ENCODE measurements at places on chromosomes 7 and 10.

DNA sequence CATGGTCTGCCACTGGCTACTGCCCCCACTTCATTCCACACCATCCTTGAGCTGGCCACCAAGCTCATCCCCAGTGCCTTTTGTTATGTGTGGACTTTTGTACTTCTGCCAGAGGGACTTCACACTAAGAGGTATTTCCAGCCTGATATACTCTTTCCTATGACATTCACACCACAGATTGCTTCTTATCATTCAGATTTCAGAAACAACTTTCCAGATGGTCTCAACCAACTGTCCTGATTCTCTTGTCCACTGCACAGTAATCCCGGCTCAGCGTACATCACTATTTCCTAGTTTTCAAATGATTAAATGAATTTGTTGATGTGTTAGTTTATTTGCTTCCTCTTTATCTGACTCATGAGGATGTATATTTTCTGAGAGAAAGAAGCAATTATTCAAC, 7.1 kb downstream of the CDC14C start:
- no peak for DNase-seq

DNA sequence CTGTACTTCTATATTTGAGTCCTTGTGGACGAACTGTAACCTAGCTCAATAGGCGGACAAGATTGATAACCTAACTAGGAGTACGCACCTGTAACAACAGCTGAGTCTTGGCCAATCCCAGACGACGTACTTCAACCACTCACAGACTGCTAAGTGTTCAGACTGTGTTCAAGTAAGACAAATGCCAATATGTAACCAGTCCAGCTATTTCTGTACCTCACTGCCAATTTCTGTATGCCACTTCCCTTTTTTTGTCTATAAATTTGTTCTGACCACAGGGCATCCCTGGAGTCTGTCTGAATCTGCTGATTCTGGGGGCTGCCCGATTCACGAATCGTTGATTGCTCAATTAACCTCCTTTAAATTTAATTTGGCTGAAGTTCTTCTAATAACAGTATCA, 32.2 kb downstream of the HACD1 start:
- DNase-seq: peak; percentile 78

DNA sequence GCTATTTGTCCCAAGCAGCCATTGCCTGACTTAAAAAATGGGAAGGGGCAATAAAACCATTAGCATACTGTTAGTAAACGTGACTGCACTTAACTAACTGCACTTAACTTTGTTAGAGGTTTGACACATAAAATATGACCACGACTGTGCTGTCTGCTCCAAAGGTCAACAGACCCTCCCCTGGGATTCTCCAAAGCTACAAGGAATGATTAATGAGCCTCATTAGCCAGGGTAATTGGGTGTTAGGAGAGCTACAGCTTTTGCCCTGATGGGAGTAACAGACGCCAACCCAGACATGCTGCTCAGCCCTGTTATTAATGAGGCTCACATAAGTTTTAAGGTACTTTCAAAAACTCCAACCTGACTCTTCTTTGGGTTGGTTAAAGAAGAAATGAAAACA, 129.4 kb upstream of the PLPP4 start:
- no peak for DNase-seq

GRCh38 chr7:92496876-92497275, 19.1 kb upstream of the ERVW-1 start:
- no peak for DNase-seq

DNA sequence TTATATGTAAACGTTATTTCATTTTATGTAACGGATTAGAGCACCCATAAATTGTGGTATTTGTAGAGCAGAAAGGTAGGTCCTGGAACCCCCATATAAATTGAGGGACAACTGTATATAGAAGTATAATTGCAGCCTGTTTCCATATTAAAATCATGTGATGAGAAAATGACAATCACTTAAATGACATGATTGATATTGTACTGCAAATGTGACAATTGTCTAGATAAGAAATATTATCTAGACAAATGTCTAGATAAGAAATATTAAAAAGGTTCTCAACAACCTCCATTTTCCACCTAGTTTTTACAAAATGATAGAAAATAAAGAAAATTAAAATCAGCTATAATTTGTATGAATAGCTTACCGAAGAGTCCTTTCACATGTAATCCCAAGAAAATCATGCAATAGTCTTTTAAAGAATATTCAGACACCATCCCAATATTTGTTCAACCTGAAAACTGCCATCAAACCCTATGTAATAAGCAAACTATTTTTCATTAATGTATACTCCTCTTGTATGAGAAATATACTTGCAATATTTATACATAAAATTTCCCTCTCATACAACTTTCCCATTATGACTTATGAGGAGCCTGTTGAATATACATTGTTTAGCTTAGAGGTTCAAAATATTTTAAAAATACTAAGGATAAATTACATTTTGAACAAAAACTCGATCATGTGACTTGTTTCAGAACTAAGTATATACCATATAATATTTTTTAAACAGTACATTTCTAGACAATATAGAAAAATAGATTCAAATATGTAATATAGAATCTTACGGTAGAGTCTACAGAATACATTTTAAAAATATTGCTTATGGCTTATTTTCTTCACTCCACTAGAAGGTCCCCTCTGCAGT, 153.2 kb downstream of the CRPPA start:
- no peak for DNase-seq

Data from KBM-7 (cell line).